ENCODE measurements at places on chromosomes 3 and 15. TPM values are rescaled to one million over a fixed set of nuclear protein-coding genes. Genes with fewer than 3 reads are reported as not detected.

Gene DHFR2
- total RNA-seq = 1.7 TPM

Gene P4HTM
- total RNA-seq = 11.1 TPM

Gene EHHADH
- 7.2 TPM for total RNA-seq

DNA sequence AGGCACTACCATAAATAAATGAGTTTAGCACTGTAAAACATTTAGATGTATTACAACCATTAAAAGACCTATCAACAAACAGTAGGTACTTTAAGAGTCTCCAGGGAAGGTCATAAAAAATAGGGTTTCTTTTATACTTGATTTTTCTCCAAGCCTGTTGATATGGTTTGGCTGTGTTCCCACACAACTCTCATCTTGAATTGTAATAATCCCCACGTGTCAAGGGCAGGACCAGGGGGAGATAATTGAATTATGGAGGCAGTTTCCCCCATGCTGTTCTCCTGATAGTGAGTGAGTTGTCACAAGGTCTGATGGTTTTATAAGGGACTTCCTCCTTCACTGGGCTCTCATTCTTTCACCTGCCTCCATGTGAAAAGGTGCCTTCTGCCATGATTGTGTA is 468.9 kb upstream of the UBE2E2 start:
- no peak for DNase-seq

DNA sequence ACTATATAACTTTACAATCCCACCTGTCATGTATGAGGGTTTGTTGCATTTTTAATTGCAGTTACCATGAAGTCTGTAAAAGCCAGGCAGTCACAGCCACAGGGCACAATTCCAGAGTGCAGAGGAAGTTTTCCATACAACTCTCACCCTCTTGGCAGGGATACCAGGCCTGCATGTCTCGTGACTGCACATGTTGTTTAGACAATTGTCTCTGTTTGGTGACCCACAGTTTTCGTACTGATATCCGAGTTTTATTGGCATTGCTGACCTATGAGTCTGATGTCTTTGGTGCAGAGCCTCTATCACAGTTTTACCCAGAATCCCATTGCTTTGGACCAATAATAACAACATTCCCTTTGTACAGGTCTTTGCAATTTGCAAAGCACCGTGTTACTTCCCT is 24.9 kb upstream of the MYZAP start:
- no peak for DNase-seq

DNA sequence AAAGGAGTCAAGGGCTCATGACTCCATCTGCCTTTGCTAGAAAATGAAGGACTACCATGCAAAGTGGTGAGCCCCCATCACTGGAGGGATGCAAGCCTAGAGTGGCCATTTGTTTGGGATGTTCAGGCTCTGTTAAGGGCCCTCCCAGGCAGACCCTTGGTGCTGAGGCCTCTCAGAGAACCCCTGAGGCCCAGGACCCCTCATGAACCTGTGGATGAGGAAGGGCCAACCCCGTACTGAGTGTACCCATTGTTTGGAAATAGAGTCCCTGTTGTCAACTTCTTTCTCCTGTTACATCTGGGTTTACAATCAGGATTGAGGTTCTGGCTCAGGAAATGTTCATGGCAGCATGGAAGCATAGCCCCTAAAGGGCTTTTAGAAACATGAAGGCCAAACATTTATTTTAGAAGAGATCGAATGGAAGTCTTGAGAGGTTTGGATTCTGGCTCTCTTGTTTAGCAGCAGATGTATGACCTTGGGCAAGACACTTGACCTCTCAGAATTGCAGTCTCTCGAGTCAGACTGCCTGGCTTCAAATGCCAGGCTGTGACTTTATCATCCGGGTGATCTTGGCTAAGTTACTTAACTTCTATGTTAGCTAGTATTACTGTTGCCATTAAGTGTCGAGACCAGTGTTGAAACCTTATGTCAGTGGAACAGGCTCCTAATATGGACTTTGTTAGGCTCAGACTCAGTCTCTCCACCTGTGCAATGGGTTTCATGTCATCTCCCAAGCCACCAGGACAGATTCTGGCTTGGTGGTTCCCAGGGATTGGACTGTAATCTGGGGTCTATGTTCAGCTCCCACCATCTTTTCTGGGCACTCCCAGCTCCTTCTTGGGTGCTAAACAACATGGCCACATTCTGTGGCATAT is 12.4 kb downstream of the ITGA11 start:
- DNase-seq = no peak

Gene MAP6D1
- 7.3 TPM for total RNA-seq

Gene MST1R
- 0.61 TPM for total RNA-seq

DNA sequence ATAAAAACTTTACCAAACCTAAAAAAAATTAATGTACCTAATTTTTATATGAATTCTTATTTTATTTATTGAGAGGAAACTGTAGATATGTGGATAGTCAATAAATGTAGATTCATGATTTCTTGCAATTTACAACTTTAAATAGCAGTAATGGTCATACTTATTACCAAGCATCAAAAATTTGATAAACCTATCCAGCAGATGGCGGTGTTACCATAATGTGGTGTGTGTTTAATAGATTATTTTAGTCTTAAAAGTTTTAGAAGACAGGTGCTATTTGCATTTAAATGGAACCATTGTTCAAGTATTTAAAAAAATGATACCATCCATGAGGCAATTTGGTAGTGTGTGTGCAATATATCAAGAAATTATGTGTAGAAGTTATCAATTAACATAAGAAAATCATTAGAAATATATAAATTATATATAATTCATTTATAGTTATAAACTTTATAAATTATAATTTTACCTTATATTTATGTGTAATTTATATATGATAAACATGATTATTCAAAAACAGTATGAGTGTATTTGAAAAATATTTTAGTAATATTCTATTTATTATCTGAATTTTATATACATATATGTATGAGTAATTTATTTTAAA is 176.0 kb upstream of the BCHE start:
- no peak for DNase-seq

- DNase-seq = no peak
These were observed 341.2 kb upstream of the C2CD4B start for GRCh38 chr15:62506217-62506805.

- no peak for DNase-seq
These were observed 29.9 kb upstream of the CCDC80 start for GRCh38 chr3:112670824-112671223.

DNA sequence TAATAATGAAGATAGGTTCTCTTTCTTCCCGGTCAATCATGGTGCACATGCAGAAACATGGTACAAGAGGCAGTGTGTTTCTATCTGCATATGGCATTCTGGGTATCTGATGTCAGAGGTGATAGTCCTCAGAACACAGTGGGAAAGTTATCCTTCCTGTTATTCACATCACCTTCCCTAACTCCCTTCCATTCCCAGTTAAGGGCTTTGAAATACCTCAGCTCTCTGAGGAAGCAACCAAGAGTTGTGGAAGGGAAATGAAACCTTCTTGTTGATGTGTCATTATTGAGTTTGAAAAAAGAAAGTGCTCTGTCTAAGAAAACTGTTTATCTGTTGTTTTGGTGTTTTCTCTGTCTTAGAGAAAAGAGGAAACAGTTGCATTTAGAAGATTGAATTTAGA is 21.9 kb upstream of the P2RY13 start:
- no peak for DNase-seq

- no peak for DNase-seq
These were observed 182.0 kb upstream of the BHLHE40 start for GRCh38 chr3:4797201-4797705.

DNA sequence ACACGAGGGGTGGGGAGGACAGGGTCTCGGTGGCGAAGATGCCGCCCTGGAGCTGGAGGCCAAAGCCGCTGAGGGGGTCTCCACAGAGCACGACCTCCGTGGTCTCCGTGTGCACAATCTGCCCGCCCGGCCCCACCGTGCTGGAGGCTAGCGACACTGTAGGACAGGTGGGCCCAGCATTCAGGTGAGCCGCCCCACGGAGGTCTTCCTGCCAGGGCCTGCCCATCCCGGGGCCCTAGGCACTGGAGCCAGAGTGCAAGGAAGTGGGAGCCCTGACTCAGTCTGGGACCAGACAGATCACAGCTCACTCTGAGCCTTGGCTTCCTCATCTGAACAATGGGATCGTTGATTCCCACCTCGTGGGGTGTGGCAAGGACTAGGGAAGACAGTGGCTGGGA is 25.8 kb downstream of the GRIP2 start:
- DNase-seq = peak; percentile 42

- DNase-seq = no peak
These were observed 34.8 kb downstream of the CRYGS start for GRCh38 chr3:186509423-186509822.

DNA sequence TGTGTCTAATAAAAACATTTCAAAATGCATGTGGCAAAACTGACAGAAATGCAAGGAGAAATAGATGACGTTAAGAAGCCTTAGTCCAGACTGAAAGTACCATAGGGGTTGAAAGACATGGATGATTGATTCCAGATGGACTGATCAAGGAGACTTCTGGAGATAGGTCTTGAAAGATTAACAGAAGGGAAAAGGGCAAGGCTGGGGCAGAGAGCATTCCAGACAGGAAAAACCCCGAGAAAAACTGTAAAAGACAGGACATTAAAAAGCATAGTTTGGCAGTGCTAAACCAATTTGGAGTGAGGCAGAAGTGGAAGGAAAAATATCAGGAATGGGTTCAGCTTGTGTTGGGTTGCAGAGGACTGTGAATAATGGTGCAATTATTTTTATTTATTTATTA is 375.2 kb upstream of the SGO1 start:
- DNase-seq = no peak

GRCh38 chr3:66344848-66345578 is 124.2 kb downstream of the SLC25A26 start:
- DNase-seq = no peak

Gene NTRK3
- total RNA-seq = 0.17 TPM

GRCh38 chr3:131586277-131586676 is 83.5 kb upstream of the MRPL3 start:
- DNase-seq = no peak

DNA sequence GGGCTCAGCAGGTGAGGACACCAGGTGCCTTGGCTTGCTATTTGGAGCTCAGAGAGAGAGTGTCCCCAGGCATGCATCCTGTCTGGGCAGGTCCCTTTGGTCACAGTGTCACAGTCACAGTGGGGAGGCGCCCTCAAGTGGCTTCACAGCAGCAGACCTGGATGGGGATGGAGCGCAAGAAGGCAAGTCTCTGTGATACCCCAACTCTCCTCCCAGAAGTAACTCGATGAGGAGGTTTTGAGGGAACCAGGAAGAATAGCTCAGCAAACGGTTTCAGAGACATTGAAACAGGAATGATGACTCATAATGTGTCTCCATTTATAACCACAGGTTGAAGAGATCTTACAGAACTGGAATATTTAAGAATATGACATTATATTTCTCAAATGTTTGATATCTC is 66.5 kb upstream of the SH3GL3 start:
- no peak for DNase-seq

DNA sequence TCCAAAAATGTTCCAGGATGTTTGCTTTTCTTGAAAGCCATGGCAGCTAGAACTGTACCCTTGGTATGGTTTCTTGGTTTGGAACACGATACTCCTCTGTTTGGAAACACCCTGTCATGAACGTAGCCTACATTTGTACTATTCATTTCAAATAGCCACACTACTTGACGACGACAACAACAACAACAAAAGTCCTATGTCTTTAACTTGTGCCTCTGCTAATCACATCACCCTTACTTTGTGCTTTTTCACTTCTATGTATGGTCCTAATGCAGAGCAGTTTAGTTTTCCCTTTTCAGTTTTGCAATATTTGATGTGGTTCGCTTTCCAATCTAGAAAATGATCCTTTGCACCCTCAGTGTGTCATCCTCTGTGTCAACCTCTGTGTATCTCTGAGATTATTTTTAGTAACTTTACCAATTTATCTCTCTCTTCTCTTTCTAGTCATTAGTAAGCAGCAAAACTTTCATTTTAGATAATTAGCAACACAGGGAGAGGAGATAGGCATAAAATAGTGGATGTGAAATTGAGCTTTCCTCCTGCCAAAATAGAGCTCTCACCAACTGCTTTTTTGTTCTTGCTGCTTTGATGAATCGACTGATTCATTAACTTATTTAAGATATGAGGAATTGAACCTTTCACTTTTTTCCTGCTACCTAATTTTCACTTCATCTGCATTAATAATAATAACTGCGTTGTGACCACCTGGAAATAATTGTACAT is 44.1 kb upstream of the TP63 start:
- DNase-seq = no peak

Gene PPP1R14D
- not detected for total RNA-seq

DNA sequence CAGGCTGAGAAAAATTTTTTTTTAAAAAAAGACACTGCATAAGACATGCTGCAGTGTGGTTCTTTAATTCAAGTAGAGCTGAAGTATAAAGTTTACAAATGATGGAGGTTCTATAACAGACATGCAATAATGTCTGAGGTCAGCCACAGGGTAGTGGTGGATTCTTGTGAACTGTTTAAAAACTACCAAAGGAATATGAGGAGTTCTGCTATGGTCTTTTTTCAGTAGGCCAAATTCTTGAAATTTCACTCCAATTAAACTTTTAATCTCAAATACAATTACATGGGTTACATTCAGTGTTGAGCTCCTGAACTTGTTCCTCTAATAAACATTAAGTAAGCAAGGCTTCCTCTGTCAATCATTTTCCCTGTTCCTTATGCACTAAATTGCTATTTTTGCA is 122.7 kb downstream of the PLD1 start:
- DNase-seq = no peak

GRCh38 chr15:89489376-89489775 is 7.0 kb downstream of the RHCG start:
- DNase-seq = no peak

Gene IL20RB
- 0.71 TPM for total RNA-seq

DNA sequence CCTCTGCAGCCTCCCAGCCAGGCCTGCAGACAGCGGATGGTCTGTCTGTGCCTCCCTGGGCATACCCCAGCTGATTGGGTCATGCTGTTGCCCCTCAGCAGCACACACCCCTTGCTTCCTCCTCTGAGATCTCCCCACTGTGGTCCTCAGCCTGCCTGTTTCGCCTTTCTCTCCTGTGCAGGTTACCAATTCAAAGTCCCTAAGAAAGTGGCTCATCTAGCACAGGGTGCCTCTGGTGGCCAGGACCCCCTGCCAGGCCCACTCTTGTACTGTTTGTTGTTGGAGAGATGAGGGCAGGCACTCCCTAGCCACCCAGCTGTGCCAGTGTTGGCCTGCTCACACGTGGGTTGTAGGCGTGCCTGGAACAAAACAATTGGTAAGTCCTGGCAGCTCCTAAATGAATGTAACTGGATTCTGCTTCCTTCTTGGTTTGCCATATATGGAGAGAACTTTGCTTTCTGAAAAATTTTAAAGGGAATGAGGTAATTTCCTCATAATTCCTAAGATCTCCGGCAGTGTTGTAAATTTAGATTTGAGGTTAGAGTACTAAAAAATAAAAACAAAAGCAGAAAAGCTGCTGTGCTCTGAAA is 213.2 kb upstream of the IL12A start:
- no peak for DNase-seq

GRCh38 chr3:72082776-72083462 is 298.0 kb upstream of the PROK2 start:
- DNase-seq = no peak

Gene SOX14
- not detected for total RNA-seq

DNA sequence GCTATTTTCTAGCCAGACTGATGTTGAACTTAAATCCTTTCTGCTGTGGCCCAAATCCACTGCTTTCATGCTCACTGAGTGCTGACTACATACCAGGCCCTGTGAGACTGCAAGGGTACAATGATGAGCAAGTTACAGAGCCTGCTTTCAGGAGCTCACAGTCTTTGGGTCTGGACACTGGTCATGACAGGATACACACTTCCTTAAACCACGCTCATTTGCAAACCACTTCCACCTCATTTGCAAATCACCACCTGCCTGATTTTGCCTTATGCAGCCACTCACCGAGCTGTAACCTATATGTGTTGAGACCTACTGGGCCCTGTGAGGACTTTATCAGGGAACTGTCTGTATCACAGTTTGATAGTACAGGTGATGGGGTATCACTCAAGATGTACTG is 50.2 kb upstream of the LRRC58 start:
- DNase-seq = no peak

Gene ROBO2
- total RNA-seq = 0.39 TPM

Measured in psoas muscle (tissue), 8 donors.